PC-9 (cell line): ENCODE measurements at places on chromosomes 7 and 10. TPM values are rescaled to one million over a fixed set of nuclear protein-coding genes. Genes with fewer than 3 reads are reported as not detected.

- no peak overlapping the region for H3K4me3 ChIP-seq
- H3K36me3 ChIP-seq: peaks cover 41% of the 10 kb centered on the region
- no peak for DNase-seq
- H3K27me3 ChIP-seq: no peaks in the 10 kb centered on the region
- H3K27ac ChIP-seq: peak overlapping the region; percentile 91
- H3K4me1 ChIP-seq: peaks cover 100% of the 10 kb centered on the region
Measured at GRCh38 chr10:80465839-80466590, 11.9 kb downstream of the TSPAN14 start.

GRCh38 chr7:21261627-21262594, 166.0 kb upstream of the SP4 start:
- no peak overlapping the region for H3K27ac ChIP-seq
- no peak for DNase-seq
- no peaks in the 10 kb centered on the region for H3K27me3 ChIP-seq

GRCh38 chr10:103277713-103278536, 987 bp downstream of the INA start:
- H3K4me1 ChIP-seq: peaks cover 29% of the 10 kb centered on the region
- peak overlapping the region; percentile 55 for H3K4me3 ChIP-seq
- no peak overlapping the region for H3K27ac ChIP-seq
- no peaks in the 10 kb centered on the region for H3K36me3 ChIP-seq
- no peak for DNase-seq

GRCh38 chr7:20296901-20297300, 33.8 kb upstream of the ITGB8 start:
- DNase-seq: no peak
- H3K27me3 ChIP-seq: no peaks in the 10 kb centered on the region
- H3K4me1 ChIP-seq: peaks cover 15% of the 10 kb centered on the region

- H3K36me3 ChIP-seq: no peaks in the 10 kb centered on the region
- no peak overlapping the region for H3K4me3 ChIP-seq
- no peaks in the 10 kb centered on the region for H3K4me1 ChIP-seq
Measured at GRCh38 chr7:127417346-127417745, 24.8 kb upstream of the ZNF800 start.

DNA sequence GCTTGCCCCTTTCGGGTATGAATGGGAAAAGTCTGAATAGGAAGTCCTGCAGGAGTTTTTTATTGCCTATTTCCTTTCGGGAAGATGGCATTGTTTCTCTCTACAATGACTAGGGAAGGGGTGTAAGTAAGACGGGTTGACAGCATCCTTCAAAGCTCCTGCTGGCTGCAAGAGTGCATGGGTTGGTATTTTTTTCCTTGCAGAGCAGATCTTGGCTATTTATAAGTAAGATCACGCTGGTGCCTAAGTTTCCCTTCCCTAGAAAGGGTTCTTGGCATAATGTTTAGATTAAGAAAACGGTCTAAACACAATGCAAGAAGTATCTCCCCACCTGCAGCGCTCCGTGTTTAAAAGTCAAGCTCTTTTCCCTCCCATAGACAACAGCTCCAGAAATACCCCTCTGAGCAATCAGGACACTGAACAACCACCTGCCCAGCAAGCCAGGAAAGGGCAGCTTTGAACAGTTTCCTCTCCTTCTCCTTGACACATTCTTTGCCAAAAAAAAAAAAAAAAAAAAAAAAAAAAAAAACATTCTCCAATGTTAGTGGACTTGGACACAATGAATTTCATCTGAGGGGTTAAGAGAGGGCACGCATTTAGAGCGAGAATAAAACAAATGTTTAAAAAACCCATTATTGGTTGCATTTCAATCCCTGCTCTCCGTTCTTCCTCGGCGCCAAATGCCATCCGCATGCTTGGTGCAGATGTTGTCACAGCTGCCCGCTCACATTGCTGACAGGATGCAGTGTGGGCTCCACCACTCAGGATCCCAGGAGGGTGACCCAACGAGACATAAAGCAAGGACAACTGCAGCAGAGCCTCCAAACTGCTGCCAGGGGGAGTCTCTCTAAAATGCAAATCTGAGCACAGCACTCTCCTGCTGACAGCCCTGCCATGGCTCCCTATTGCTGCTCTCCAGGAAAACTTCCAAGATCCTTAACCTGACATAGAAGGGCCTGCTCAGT, 427.4 kb upstream of the MGMT start:
- H3K27ac ChIP-seq: no peak overlapping the region
- no peak overlapping the region for H3K4me3 ChIP-seq
- DNase-seq: no peak

DNA sequence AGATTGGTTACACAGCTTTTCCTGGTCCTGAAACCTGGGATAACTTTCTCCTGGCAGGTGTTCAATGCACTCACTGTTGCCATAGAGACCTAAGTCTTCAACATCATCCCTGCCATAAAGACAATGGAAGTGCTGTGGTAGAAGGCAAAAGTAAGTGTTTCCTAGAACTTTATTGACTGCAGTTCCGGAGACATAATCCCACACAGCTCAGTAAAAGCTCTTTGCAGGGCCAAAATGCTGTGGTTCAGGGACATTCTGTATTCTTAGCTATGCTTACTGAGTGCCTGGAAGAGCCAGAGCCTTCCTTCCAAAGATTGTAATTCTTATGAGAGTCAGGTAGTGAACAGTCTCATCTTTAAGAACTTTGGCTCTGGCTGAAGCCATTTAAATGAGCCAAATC, 5.3 kb downstream of the WIPF3 start:
- no peak overlapping the region for H3K27ac ChIP-seq
- DNase-seq: no peak
- H3K36me3 ChIP-seq: no peaks in the 10 kb centered on the region
- H3K4me1 ChIP-seq: no peaks in the 10 kb centered on the region

DNA sequence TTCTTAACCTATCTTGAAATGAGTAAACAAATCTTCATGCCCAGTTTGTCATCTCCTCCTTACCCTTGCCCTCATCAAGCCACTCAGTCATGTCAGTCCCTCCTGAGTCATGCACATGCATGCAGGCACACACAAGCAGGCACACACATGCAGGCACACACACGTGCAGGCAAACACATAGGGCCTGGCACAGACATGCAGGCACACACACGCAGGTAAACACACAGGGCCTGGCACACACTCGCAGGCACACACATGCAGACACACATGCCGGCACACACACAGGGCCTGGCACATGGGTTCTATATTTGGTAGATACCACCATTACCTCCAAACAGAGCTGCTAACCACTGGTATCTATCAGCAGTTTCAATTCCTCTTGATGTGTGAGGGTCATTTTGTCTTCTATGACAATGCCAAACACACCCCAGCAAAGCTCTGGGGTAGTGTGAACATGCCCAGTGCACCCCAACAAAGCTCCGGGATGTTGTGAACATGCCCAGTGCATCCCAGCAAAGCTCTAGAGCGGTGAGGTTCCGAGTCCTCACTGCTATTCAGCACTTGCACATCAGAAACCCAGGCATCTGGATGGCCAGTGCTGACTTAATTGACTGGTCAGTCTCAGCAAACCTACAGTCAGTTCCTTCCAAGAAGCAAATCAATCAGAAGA, 563.8 kb downstream of the PTPRN2 start:
- H3K27me3 ChIP-seq: peaks cover 100% of the 10 kb centered on the region
- H3K4me3 ChIP-seq: no peak overlapping the region
- H3K27ac ChIP-seq: no peak overlapping the region
- DNase-seq: no peak
- no peaks in the 10 kb centered on the region for H3K36me3 ChIP-seq

ITIH5 gene
- not detected in 2 replicates for total RNA-seq

CCDC136 gene
- total RNA-seq: 7.1 and 9.8 TPM in 2 replicates

SLIT1 gene
- not detected in 2 replicates for total RNA-seq

ODAD2 gene
- total RNA-seq: not detected in 2 replicates
